ENCODE measurements at places on chromosomes 12 and 14.
A peak's percentile ranks its signal among the peaks of the same experiment; 100 is the strongest.

- peak; percentile 34 for DNase-seq
These were observed 63.4 kb upstream of the FBRSL1 start for GRCh38 chr12:132426349-132427173.

- DNase-seq: peak; percentile 78
These were observed 45.7 kb upstream of the ITPR2 start for GRCh38 chr12:26878661-26879119.

GRCh38 chr14:106790189-106791036 lies 1264.0 kb downstream of the TMEM121 start:
- DNase-seq: peak; percentile 85

- no peak for DNase-seq
These were observed 377.7 kb downstream of the NUAK1 start for GRCh38 chr12:105761075-105761474.

All from Right ventricle myocardium inferior (tissue), 1 donor.